Progenitor cell of endocrine pancreas (in vitro differentiated cells): ENCODE measurements at places on chromosomes 6 and 20.

DNA sequence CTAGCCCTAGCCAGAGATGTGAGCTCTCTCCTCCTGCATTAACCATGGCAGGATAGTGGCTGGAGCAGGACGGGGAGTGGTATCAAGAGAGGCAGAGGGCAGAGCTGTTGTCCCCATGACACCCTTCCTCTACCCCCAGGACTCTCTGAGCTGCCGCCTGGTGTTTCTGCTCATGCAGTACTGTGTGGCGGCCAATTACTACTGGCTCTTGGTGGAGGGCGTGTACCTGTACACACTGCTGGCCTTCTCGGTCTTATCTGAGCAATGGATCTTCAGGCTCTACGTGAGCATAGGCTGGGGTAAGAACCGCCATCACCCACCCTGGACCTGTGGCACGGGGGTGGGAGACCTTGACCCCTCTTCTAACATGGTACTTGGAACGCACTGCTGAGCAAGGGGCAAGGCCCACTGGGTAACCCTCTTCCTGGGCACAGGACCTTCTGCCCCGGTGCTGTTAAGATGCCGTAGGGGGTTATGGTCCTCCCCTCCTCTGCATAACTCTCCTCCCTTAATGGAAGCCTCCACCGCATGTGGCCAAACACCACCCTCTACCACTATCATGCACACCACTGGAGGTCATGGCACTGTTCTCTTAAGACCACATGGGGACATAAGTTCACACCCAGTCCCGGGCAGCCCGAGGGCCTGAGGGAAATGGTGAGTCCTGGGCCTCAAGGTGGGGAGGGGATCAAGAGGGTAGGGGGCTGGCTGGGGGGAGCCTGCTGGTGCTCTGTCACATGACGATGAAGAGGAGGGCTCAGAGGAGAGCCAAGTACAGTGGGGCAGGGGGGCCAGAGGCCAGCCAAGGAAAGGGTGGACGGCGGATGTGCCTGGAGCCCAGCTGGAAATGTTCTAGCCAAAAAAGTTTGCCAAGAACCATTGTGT, 25.1 kb downstream of the GLP1R start:
- no peak overlapping the region for H3K27ac ChIP-seq
- DNase-seq = no peak
- no peak overlapping the region for H3K4me3 ChIP-seq
- no peaks in the 10 kb centered on the region for H3K36me3 ChIP-seq
- peaks cover 2% of the 10 kb centered on the region for H3K4me1 ChIP-seq

GRCh38 chr6:147055821-147056392, 148.3 kb upstream of the STXBP5 start:
- no peak overlapping the region for H3K27ac ChIP-seq
- no peaks in the 10 kb centered on the region for H3K36me3 ChIP-seq
- H3K27me3 ChIP-seq = no peaks in the 10 kb centered on the region
- no peak overlapping the region for H3K4me3 ChIP-seq
- peaks cover 5% of the 10 kb centered on the region for H3K4me1 ChIP-seq

GRCh38 chr6:114449659-114450058, 106.8 kb upstream of the HS3ST5 start:
- no peak for DNase-seq
- H3K4me1 ChIP-seq = peaks cover 10% of the 10 kb centered on the region
- no peak overlapping the region for H3K4me3 ChIP-seq
- H3K27ac ChIP-seq = no peak overlapping the region
- H3K36me3 ChIP-seq = no peaks in the 10 kb centered on the region

DNA sequence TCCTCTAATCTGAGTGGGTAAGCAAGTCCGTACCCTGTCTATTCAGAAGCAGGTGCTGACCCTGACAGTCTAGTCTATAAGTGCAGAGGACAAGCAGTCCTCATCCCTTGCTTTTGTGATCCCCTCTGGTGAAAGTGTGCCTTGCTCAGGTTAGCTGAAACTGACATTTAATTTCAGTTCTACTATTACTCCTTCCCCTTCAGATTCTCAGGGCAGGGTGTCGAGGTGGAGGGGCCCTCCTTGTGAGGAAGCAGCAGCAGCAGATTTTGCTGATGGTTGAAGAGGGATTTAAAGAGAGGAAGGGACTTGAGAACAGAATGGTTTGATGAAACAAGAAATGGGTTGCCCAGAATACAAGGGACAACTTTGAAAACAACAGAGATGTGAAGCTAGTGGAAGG, 309.3 kb downstream of the CLIC5 start:
- H3K36me3 ChIP-seq = no peaks in the 10 kb centered on the region
- H3K27me3 ChIP-seq = peaks cover 4% of the 10 kb centered on the region
- no peak overlapping the region for H3K27ac ChIP-seq
- DNase-seq = no peak
- no peaks in the 10 kb centered on the region for H3K4me1 ChIP-seq

- peaks cover 30% of the 10 kb centered on the region for H3K27me3 ChIP-seq
- no peaks in the 10 kb centered on the region for H3K4me1 ChIP-seq
- no peak for DNase-seq
- no peak overlapping the region for H3K4me3 ChIP-seq
- H3K27ac ChIP-seq = no peak overlapping the region
Measured at GRCh38 chr6:165906-166305, 126.4 kb upstream of the DUSP22 start.

GRCh38 chr20:16459019-16459700, 114.1 kb downstream of the KIF16B start:
- H3K4me3 ChIP-seq = no peak overlapping the region
- H3K27me3 ChIP-seq = no peaks in the 10 kb centered on the region
- DNase-seq = no peak
- H3K4me1 ChIP-seq = peaks cover 2% of the 10 kb centered on the region
- H3K36me3 ChIP-seq = peaks cover 7% of the 10 kb centered on the region

DNA sequence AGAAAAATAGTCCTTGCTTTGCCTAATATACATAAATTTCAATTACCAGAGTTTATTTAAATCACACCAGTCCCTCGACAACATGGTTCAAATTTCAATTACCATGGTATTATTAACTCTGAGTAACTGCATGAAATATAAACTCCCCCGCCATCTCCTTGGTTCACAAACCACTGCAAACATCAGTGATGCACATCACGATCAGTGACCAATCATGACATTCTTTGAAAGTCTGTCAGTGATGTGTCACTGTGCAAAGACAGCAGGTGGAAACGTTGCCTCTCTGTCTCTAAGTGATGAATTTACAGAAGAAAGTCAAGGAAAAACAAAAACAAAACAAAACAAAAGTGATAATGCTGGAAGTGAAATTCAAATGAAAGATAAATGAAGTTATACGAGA, 86.7 kb downstream of the TASP1 start:
- peaks cover 6% of the 10 kb centered on the region for H3K36me3 ChIP-seq
- no peak overlapping the region for H3K4me3 ChIP-seq
- no peak overlapping the region for H3K27ac ChIP-seq
- H3K4me1 ChIP-seq = peaks cover 11% of the 10 kb centered on the region
